ENCODE measurements at places on chromosomes 11 and 22. TPM values are rescaled to one million over a fixed set of nuclear protein-coding genes. Genes with fewer than 3 reads are reported as not detected.

- DNase-seq: no peak
Observed at GRCh38 chr11:223884-224283, 12.3 kb downstream of the SIRT3 start.

- DNase-seq: no peak
Observed at GRCh38 chr11:63508009-63508408, 2.1 kb downstream of the LGALS12 start.

DNA sequence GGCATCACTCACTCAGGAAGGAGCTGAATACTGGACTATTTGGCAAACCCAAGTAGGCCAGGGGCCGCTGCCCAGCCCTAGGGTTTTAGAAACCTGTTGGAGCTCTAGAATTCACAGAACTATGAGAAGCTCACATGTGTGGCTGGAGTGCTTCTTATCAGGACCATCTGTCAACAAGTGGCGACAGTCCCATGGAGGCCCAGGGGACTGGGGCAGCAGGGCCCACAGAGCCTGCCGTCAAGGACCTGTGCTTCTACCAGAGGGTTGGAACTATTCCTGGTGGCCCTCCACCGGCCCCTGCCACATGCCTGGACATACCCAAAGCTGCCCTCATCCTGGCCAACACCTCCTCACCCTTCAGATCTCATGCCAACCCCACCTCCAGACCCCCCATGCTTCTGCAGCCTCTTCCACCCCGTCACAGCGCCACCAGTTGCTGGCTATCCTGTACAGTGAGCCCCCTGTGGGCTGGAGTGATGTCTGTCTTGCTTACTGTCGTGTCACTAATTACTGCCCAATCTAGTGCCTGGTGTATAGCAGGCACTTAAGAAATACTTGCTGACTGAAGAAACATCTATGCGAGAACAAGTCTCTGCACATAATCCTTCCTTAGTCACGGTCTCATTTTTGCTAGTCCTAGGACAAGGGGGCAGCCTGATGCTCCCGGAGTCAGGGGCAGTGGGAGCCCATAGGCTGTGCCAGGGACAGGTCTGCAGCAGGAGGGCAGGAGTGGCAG, 27.2 kb upstream of the RASL10A start:
- DNase-seq: no peak

DNA sequence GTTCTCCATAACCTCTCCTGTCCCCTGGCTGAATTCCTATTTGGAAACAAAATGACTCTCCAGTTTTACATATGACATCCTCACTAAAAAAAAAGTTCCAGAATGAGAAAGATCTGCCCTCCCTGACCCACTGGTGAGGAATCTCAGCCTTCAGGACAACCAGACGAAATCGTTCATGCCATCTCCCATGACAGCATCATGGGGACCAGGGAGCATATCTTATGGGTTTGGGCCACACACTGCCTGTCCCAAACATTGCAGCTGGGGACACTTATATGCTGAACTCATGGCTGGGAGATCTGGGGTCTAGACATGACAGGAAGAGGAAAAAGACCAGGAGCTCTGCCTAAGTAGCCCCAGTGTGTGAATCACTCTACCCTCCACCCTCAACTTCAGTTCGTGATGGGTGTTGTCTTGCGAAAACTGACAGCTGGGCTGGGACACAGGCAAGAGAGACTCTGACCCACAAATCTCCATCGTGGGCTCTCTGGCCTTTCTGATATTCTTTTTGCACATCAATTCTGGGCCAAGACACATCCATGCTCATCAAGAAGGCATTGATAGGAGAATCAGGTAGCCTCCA, 102.0 kb downstream of the ZNF280B start:
- no peak for DNase-seq

ST14 gene
- total RNA-seq: not detected

OR2AG1 gene
- not detected for total RNA-seq

All from glomerular endothelial cell (primary cell).